ENCODE measurements at places on chromosomes 12 and 14. TPM values are rescaled to one million over a fixed set of nuclear protein-coding genes. Genes with fewer than 3 reads are reported as not detected.

The SLC22A17 gene
- 34.9 TPM for total RNA-seq

The GPD1 gene
- 0.25 TPM for total RNA-seq

The C1R gene
- total RNA-seq = 53.5 TPM

The AEBP2 gene
- 4.7 TPM for total RNA-seq

The CLEC9A gene
- total RNA-seq = not detected

The OR8S1 gene
- total RNA-seq = not detected

The A2ML1 gene
- total RNA-seq = not detected

The ARF3 gene
- total RNA-seq = 65.7 TPM

The CMAS gene
- total RNA-seq = 16.0 TPM

The FZD10 gene
- 0.49 TPM for total RNA-seq

The ANKRD9 gene
- 27.4 TPM for total RNA-seq

The GNB3 gene
- 0.51 TPM for total RNA-seq

The NKX2-1 gene
- not detected for total RNA-seq

The PTPRQ gene
- 0.25 TPM for total RNA-seq

The SDSL gene
- 5.5 TPM for total RNA-seq

The NOS1 gene
- total RNA-seq = not detected

The MFAP5 gene
- 1.5 TPM for total RNA-seq

The LHX5 gene
- total RNA-seq = not detected

The GNG2 gene
- 6.1 TPM for total RNA-seq

The RESF1 gene
- total RNA-seq = 18.9 TPM

The KCNC2 gene
- 0.51 TPM for total RNA-seq

The HNF1A gene
- total RNA-seq = 0.25 TPM

The LRP1-AS gene
- not detected for total RNA-seq

The RERG gene
- 5.7 TPM for total RNA-seq

The GLIPR1L2 gene
- 0.16 TPM for total RNA-seq

The ACADS gene
- 13.7 TPM for total RNA-seq

The INHBC gene
- total RNA-seq = not detected

The SRSF9 gene
- 147 TPM for total RNA-seq

The GCH1 gene
- total RNA-seq = 6.8 TPM

The ALX1 gene
- not detected for total RNA-seq

The SLC41A2 gene
- 14.2 TPM for total RNA-seq

The IGFBP6 gene
- 258 TPM for total RNA-seq

The EML5 gene
- total RNA-seq = 0.16 TPM

The SRRM4 gene
- under 0.01 TPM for total RNA-seq

The PTGER2 gene
- total RNA-seq = 14.5 TPM

The P2RX4 gene
- total RNA-seq = 31.1 TPM

The OR5AU1 gene
- not detected for total RNA-seq

The SLC7A7 gene
- total RNA-seq = 30.9 TPM

The NR1H4 gene
- 1.0 TPM for total RNA-seq

The SYCP3 gene
- not detected for total RNA-seq

The STAC3 gene
- total RNA-seq = 0.63 TPM

The DTX3 gene
- total RNA-seq = 40.6 TPM

The ALDH1L2 gene
- 10.0 TPM for total RNA-seq
